ENCODE measurements at places on chromosomes 1 and 21.

- no peak for DNase-seq
Measured at GRCh38 chr1:43566382-43567044, 35.8 kb downstream of the PTPRF start.

- DNase-seq: no peak
Measured at GRCh38 chr1:245353915-245354775, 199.4 kb downstream of the KIF26B start.

- no peak for DNase-seq
Measured at GRCh38 chr1:228351850-228352249, 54.8 kb downstream of the TRIM11 start.

DNA sequence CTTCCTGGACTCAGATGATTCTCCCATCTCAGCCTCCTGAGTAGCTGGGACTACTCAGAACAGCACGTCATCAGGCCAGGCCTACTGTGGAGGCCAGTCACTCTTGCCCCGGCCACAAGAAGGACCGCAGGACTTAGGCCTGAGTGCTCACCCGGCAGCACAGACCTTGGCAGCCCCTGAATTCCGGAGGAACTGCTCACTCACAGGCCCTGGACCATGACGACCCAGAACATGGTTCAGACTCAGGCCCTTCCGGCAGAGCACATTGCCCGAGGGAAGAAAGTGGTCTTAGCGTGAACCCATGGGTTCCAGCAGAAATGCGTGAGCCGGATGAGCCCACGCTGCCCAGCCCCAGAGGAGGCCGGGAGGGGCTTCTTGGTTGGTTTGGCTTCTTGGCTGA, 177.3 kb upstream of the TMEM51 start:
- no peak for DNase-seq

- no peak for DNase-seq
Measured at GRCh38 chr21:33099131-33099530, 29.2 kb downstream of the OLIG1 start.

- no peak for DNase-seq
Measured at GRCh38 chr1:217019475-217019874, 296.2 kb upstream of the ESRRG start.

DNA sequence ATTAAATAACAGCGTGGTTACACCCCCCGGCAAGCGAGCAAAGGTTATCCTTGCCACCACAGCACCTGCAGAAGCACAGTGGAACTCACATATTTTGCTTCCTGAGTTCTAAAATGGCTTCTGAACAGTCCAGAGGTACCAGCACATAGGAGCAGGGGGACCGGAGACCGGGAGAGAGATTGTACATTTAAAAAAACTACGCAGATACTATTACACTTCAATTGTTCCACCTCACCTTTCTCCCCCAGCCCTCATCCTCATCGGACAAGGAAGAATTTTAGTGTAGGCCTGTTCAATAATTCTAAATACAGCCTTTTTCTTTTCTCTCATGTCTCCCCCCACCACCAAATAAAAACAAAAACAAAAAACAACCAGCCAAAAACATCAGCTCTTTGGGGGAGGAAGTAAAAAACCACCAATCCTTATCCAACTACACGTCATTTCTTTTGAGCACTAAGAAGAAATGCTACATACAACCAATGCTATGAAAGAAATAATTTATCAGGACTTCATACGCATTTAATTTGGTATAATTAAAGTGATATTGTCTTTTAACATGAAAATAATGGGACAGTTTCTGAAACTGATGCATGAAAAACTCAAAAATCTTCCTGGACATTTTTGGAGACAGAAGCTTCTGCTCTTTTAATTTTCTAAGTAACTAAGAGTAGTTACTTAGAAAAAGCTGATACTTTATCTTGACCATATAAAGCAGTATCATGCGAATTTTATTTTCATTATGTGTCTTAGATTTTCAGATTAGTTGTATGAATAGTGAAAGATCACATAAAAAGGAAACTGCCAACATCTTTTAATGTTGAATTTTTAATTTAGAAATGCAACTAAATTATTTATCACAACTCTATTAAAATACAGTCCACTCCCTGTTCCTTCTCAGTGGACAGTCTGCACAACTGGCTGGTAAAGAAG, 9.1 kb downstream of the CDKN2C start:
- peak; percentile 45 for DNase-seq

- no peak for DNase-seq
Measured at GRCh38 chr1:10673109-10673711, 123.2 kb downstream of the CASZ1 start.

DNA sequence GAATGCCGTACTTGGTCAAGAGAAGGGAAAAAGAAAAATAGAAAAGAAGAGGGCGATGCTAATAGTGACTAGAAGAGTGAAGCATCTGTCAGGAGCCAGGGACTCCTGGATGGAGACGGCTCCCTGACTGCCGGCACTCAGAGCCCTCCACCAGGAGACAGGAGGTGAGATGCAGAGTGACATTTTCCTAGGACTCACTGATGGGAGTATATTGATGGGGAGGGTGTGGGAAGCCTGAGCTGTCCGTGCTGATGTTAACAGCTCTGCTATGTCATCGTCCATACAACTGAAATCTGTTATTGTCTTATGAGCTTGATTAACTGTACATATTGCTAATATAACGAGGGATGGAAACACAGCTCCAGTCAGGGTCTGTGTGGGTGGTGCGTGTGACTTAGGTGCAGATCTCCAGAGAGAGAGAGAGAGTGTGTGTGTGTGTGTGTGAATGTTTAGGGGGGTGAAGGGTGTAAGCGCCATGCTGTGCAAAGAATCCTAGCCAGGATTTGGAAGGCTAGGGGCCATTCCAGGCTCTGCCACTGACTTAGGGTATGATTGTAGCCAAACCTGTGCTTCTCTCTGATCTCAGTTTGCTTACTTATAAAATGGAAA, 123.0 kb upstream of the KLHDC7A start:
- DNase-seq: no peak

DNA sequence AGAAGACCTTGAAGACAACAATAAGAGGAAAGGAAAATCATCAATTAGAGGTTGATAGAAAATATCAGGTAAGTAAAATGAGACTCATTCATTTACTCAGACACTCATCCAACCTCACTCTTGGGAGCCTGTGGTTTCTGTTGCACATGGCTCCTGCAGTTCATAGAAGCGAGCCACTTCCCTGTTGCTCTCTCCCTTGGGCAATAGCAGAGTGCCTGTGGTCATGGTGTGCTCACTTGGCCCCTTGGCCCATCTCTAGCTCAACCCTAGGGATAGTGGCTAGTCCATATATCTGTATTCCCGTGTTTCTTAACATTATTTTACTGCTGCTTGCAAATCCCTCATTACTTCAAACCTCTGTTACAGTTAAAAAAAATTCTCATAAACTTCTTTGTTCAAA, 368.6 kb downstream of the PTPRC start:
- no peak for DNase-seq

DNA sequence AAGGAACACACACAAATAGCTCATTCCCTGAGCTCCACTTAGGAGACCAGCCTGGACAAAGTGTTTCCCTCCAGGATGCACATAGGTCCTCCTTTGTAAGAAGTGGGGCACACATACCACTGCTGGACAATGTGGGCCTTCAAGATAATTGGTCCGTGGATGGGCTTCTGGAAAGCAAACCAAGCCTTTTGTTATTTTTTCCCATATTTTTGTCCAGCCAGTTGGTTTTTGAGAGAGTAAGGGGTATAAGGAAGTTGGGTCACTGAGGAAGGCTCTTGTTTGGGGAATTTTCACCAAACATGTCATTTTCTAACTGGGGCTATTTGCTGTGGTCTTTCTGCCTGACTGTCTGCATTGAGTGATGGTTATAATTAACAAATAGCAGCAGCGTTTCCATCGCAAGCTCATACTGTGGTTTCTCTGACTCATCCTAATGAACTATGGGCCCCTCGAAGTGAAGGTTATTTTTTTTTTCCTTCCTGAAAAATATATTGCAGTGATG, 306.3 kb upstream of the DUSP10 start:
- no peak for DNase-seq

- DNase-seq: no peak
Measured at GRCh38 chr1:12088607-12089006, 25.5 kb downstream of the TNFRSF8 start.

Measured in right forelimb (tissue), 1 donor.